MM.1S (cell line): ENCODE measurements at places on chromosomes 3 and 15.

DNA sequence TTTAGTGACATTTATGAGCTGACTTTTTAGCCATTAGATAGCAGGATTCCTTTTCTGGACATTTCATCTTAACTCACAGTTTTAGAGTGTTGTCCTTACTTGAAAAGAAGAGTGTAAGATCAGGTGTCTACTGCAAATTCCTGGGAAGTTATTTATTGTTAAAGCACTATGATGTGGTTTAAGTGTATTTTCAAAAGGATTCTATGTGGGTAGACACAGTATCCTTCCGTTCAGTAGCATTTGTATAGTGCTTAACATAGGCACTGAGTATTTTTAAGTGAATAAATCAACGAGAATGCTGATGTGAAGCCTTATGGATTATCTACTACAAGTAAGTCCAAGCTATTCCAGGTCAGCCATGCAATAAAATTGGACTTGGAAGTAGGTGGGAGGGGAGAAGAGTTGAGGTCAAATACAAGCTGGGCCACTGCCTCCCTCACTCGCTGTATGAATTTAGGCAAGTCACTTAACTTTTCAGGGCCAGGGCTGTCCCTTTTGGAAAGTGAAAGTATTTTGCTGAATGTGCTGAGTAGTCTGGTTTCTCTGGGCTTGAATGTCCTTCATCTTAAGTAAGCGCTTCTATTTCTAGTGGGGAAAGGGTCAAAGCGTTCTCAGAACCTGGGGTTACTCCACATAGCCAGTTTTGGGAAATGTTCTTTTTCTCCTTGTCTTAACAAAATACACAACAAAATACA is 48.6 kb downstream of the GAP43 start:
- H3K4me1 ChIP-seq: 0 out of 2 replicates have a peak, but pooled peaks cover 7% of the 10 kb centered on the region
- no peak overlapping the region for H3K4me3 ChIP-seq
- DNase-seq: peak; percentile 68
- H3K27ac ChIP-seq: no peak overlapping the region
- H3K27me3 ChIP-seq: 0 out of 2 replicates have a peak, but pooled peaks cover 5% of the 10 kb centered on the region

GRCh38 chr15:68413363-68414205 is 18.4 kb downstream of the ITGA11 start:
- H3K27ac ChIP-seq: no peak overlapping the region
- DNase-seq: no peak
- H3K4me3 ChIP-seq: no peak overlapping the region
- H3K27me3 ChIP-seq: no peaks in the 10 kb centered on the region
- H3K4me1 ChIP-seq: no peaks in the 10 kb centered on the region

DNA sequence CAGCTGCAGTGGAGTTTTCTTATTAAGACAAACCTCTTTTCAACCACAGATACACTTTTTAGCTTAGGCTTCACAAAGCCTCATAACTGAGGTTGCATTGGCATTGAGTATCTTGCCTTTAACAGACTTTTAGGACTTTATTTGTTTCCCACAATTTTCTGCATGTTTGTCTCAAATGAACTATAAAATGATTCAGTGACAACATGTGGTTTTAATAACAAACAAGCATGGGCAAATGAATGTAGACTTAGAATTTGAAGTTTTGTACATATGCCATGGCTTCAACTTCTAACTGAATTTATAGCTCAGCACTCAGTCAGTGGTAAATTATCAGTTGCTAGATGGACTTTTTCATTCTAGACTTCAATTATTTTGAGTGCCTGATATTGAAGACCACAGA is 101.6 kb downstream of the SLC25A26 start:
- H3K27ac ChIP-seq: no peak overlapping the region
- H3K4me3 ChIP-seq: no peak overlapping the region
- no peak for DNase-seq
- H3K27me3 ChIP-seq: no peaks in the 10 kb centered on the region
- no peaks in the 10 kb centered on the region for H3K36me3 ChIP-seq

DNA sequence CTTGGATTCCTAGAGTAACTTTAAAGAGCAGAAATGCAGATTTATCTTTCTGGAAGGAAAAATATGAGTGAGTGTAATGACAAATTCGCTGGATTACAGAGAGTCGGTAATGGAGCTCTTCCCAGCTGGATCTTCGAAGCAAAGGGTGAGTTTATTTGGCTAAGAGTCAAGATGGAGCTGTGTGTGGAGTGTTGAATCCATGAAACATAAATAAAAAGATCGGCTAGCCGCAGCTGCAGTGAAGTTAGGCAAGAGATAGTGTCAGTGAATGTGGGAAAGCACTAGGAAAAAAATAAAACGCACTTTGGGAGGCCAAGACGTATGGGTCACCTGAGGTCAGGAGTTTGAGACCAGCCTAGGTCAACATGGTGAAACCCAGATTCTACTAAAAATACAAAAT is 10.3 kb downstream of the NAALADL2 start:
- DNase-seq: no peak
- H3K27ac ChIP-seq: no peak overlapping the region
- no peaks in the 10 kb centered on the region for H3K36me3 ChIP-seq
- H3K4me1 ChIP-seq: no peaks in the 10 kb centered on the region

DNA sequence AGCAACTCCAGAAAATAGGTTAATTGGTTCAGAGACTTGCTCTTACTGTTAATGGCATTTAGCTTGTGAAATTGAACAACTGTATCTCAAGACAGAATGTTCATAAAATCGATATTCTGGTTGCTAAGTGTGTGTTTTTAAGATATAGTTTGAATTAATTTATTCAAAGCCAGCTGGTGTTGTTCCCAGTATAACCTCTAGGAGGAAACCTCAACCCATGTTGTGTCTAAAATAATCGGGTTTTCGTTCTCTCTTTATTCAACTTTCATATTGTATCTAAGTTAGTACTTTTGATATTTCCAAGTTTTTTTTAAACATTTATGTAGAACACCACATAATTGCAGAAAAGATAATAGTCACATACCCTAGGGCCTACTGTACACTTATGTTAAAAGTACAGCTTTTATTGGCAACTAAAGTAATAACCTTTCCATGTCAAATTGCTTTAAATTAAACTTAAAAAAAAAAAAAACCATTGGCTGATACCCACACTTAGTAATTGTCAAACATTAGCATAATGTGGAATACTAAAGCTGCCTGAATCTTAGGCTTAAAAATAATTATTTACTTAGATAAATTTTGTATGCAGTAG is 90.9 kb downstream of the SAMMSON start:
- H3K27me3 ChIP-seq: no peaks in the 10 kb centered on the region
- no peaks in the 10 kb centered on the region for H3K36me3 ChIP-seq
- no peak overlapping the region for H3K27ac ChIP-seq

DNA sequence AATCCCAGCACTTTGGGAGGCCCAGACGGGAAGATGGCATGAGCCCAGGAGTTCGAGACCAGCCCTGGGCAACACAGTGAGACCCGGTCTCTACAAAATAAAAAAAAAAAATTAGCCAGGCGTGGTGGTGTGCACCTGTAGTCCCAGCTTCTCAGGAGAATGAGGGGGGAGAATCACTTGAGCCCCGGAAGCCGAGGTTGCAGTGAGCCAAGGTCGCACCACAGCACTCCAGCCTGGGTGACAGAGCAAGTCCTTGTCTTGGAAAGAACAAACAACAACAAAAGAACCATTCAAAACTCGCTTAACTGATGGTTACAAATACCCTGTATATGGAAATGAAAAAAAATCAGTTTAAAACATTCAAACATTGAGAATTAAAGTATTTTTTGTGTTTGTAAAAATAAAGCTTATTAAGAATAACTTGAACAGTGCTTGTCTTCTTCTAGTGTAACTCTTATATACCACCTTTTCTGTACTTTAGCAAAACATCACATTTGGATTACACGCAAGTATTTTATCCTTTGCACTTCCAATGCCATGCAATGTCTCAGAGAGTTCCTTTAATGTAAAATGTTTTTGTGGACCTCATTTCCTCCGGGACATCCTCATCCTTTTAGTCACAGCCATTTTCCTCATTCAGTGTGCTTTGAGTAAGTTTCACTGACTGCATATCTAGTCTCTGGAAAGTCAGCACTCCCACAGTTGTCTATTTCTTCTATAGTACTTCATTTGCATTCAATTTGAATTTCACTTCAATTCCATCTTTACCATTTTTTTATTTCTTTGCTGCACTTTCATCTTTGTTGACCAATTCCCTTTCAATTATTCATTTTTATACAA is 113.0 kb upstream of the GOLGA8J start:
- H3K36me3 ChIP-seq: no peaks in the 10 kb centered on the region
- no peak for DNase-seq
- no peak overlapping the region for H3K4me3 ChIP-seq

- peak overlapping the region; percentile 45 for H3K4me3 ChIP-seq
- H3K27ac ChIP-seq: no peak overlapping the region
- peaks cover 42% of the 10 kb centered on the region for H3K27me3 ChIP-seq
These were observed 1.2 kb downstream of the IGDCC4 start for GRCh38 chr15:65421360-65422215.

- no peaks in the 10 kb centered on the region for H3K27me3 ChIP-seq
- H3K4me1 ChIP-seq: no peaks in the 10 kb centered on the region
- no peaks in the 10 kb centered on the region for H3K36me3 ChIP-seq
- no peak for DNase-seq
These were observed 301.4 kb downstream of the CNTN6 start for GRCh38 chr3:1394188-1394587.

GRCh38 chr3:40534283-40534682 is 9.5 kb downstream of the ZNF621 start:
- H3K4me1 ChIP-seq: no peaks in the 10 kb centered on the region
- no peak for DNase-seq
- 0 out of 2 replicates have a peak, but pooled peaks cover 5% of the 10 kb centered on the region for H3K36me3 ChIP-seq
- H3K27ac ChIP-seq: no peak overlapping the region
- H3K4me3 ChIP-seq: no peak overlapping the region

DNA sequence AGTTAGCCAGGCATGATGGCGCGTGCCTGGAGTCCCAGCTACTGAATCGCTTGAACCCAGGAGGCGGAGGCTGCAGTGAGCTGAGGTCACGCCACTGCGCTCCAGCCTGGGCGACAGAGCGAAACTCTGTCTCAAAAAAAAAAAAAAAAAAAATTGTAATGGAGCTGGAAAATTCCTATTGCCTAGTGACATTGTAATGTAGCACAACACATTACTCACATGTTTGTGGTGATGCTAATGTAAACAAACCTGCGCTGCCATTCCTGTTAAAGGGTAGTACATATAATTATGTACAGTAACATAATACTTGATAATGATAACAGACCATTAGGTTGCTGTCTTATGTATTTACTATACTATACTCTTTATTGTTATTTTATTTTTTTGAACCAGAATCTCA is 39.1 kb downstream of the KNL1 start:
- H3K4me3 ChIP-seq: no peak overlapping the region
- H3K4me1 ChIP-seq: no peaks in the 10 kb centered on the region
- DNase-seq: no peak
- no peak overlapping the region for H3K27ac ChIP-seq
- H3K36me3 ChIP-seq: no peaks in the 10 kb centered on the region; the same call in 1 of the 2 replicates
- no peaks in the 10 kb centered on the region for H3K27me3 ChIP-seq

GRCh38 chr3:55143336-55143735 is 215.5 kb upstream of the LRTM1 start:
- H3K4me1 ChIP-seq: no peaks in the 10 kb centered on the region
- no peaks in the 10 kb centered on the region for H3K36me3 ChIP-seq
- no peaks in the 10 kb centered on the region for H3K27me3 ChIP-seq
- no peak overlapping the region for H3K4me3 ChIP-seq
- DNase-seq: no peak
- H3K27ac ChIP-seq: no peak overlapping the region

- peaks cover 29% of the 10 kb centered on the region for H3K27me3 ChIP-seq
- DNase-seq: peak; percentile 78
- H3K36me3 ChIP-seq: no peaks in the 10 kb centered on the region
- H3K4me1 ChIP-seq: peaks cover 13% of the 10 kb centered on the region; the same call in 1 of the 2 replicates
- peak overlapping the region; percentile 49; the same call in 1 of the 2 replicates for H3K27ac ChIP-seq
These were observed 1.4 kb downstream of the ETV5 start for GRCh38 chr3:186107215-186108105.

DNA sequence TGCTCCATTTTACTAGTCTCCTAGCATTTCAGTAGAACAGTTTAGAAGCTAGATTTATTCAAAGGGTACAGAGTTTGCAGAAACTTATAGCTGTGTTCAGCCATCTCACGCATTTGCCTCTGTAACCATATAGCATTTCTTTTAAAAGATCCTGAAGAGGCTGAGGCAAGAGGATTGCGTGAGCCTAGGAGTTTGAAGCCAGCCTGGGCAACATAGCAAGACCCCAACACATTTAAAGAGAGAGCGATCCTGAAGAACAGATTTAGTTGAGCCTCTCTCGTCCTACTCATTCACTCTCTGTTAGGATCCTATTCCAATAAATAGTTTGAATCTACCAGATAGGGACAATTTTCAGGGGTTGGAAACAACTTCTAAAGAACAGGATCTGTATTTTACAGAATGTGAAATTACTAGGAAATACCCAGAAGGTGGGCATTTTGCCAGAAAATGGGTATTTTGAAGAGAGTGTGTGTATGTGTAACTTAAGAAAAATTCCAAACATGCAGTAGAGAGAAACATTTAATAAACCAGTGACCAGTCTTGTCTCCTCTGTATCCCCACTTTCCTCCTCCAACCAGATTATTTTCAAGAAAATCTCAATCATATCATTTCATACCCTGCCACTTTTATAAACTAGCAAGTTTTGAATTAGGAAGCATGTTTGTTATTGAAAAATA is 4.5 kb downstream of the EIF3J start:
- H3K4me1 ChIP-seq: peaks cover 23% of the 10 kb centered on the region
- no peaks in the 10 kb centered on the region for H3K27me3 ChIP-seq
- no peak for DNase-seq
- no peaks in the 10 kb centered on the region for H3K36me3 ChIP-seq
